ENCODE measurements at places on chromosomes 6 and 20.

DNA sequence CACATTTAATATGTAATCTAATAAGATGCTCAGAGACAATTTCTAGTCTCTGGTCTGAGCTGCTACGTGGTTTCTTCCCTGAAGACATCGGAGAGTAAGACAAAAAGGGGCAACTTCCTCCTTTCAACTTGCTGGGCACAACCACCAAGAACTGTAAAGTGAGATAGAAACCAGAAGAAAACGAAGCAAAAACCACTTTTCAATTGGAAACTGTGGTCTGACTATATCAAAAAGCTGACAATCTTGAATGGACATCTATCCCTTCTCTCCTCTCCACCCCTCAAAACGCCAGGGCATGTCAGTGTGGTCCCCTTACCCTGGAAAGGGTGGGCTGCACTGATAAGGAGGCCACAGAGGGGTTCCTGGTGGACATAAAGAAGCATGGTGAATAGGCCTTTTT, 269.1 kb downstream of the CD83 start:
- DNase-seq, result peak; percentile 38

GRCh38 chr20:59785669-59785959, 147.8 kb downstream of the SYCP2 start:
- no peak for DNase-seq

DNA sequence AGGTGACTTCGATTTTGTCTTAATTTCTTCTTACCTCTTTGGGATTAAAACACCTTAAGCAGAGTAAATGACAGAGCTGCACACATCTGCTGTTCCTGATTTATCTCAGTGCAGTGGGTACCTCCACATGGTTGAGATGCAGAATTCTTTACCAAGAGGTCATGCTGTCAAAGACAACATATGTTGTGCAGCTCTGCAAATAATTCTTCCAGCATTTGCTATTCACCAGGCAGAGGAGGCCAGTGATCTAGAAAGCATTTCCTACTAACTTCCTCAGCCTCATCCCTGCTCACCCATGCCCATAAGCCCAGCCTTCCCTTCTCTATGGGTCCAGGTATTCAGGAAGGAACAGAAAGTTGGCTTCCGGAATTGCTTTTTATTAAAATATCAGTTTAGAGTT, 109.3 kb downstream of the THBS2 start:
- DNase-seq, result peak; percentile 13

DNA sequence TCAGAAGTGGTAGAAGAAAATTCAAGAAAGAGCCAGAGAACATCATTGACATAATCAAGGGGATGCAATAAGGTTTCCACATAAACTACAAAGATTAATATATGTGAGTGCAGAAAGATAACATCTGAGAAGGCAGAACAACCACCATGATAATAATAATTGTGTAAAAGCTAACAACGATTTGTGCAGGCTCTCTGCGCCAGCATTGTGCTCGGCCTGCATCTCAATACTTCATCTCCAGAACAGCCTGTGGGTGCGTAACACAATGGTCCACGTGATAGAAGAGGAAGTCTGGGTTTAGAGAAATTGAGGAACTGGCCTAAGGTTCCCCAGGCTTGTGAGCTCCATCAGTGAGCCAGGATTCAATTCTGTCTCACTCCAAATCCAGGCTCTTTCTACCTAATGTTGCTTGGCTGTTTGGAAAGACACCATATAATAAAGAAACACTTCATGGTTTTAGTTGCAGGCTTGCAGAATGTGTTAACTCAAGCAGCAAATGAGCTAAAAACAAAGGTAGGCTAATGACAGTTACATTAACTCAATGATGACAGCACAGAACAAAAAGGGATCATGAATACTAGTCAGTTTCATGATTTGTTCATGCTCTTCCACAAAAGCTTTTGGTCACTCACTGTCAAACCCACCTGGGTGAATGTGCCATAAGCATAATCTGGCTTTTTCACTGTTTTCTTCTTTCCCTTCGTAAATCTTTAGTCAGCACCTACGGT, 71.2 kb downstream of the LY86 start:
- peak; percentile 86 for DNase-seq

DNA sequence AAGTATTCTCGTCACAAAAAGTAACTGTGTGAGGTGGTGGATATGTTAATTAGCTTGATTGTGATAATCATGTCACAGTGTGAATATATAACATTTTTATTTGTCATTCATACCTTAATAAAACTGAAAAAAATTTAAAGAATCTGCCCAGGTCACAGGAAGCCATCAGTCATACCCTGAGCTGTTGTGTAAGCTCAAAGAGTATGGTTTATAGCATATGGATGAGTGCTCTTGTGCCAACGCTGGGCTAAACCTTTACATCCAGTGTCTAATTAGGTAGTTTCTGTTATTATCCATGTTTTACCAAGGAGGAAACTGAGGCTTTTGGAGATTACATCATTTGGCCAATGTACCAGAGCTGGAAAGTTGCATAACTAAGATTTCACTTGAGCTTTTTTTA, 11.4 kb downstream of the PKIG start:
- no peak for DNase-seq

DNA sequence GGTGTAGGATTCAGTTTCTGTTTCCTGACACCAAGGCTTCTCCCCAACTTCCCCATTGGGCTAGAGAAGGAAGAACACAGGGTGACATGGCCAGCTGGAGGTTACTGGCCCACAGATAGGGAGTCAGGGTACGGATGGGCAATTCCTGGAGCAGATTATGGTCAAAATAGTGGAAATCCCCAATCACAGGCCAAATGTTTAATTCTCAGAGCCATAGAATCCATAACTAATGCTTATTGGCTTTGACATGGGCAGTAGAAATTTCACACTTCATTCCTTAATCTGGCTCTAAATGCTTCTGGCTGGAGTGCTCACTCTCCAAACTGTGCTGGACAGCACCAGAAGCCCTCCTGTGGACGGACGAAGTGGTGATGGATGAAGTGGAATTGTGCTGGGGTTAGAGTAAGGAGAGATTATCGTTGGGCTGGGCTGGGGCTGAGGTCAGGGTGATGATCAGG, 887 bp downstream of the SIGLEC1 start:
- no peak for DNase-seq

- DNase-seq, result no peak
Measured at GRCh38 chr20:50916257-50916656, 15.0 kb downstream of the ADNP start.

DNA sequence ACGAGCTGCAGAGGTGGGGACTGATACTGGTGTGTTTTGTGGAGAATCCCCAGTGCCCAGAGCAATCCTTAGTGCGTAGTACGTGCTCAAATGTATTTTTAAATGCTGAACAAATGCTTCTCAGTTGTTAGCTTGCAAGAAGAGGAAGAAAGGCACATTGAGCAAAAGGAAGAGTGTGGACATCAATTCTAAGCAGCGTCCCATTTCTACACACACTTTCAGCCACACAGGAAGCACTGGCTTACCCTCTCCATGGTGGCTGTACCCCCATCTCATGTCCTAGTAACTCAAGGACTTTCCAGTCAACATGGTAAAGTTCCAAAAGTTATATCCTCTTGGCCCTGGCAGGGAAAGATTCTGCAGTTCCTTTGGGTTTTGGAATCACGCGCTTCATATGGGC, 98.8 kb upstream of the NXT1 start:
- no peak for DNase-seq

- DNase-seq, result no peak
Measured at GRCh38 chr6:164243949-164244348, 829.4 kb downstream of the QKI start.

DNA sequence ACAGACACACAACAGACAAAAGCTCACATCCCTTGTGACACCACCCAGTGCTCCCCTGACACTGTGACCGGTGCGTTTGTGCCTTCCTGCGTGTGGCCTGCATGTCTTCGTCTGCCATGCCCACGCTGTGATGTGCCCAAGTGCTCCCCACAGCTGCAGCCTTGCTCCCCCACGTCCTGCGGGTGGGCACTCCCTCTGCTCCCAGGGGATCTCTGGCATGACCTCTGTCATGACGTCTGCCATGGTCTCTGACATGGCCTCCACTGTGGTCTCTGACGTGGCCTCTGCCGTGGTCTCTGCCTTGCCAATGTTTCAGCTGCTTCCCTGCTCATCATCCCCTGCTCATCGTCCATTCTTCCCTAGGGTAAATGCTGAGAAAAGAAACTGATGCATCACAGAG, 200.9 kb downstream of the DLL1 start:
- DNase-seq, result no peak

- no peak for DNase-seq
Measured at GRCh38 chr6:33808641-33809180, 4.9 kb upstream of the MLN start.

DNA sequence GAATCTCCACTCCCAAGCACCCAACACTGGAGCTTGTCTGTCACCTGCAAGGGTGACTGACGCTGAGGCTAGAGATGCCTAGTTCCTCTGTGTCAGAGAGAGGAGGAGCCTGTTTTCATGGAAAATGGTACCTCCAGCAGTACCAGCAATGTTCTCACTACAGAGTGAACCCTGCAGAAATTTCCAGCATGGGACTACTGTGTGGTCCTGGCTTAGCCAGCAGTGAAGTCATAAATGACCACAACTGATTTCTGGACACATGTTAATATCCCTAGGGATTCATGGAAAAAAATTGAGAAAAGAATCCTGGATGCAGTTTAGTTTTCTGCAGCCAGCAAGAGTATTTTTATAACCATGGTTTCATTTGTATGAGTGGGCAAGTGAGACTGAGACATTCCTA, 468.1 kb downstream of the CD83 start:
- DNase-seq, result no peak

GRCh38 chr6:13395272-13396237, 67.2 kb upstream of the TBC1D7 start:
- DNase-seq, result peak; percentile 80

DNA sequence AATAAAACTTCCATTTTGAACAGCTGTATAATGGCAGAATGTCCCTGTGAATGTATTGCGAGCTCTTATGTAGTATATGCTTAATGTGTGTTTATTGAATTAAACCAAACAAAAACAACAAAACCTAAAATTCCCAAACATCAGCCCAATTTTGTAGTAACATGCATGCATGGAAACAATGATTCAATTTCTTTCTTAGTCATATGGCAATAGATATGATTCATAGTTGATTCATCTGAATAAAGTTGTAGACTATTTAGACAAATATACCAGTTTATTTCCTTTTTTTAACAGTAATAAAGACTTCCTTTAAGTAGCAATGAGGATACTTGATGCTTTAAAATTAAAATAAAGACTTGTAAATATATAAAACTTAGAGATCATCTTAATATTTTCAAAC, 670.6 kb downstream of the CD109 start:
- DNase-seq, result no peak

- DNase-seq, result no peak
Measured at GRCh38 chr6:33082702-33083101, 6.9 kb downstream of the HLA-DPB1 start.

DNA sequence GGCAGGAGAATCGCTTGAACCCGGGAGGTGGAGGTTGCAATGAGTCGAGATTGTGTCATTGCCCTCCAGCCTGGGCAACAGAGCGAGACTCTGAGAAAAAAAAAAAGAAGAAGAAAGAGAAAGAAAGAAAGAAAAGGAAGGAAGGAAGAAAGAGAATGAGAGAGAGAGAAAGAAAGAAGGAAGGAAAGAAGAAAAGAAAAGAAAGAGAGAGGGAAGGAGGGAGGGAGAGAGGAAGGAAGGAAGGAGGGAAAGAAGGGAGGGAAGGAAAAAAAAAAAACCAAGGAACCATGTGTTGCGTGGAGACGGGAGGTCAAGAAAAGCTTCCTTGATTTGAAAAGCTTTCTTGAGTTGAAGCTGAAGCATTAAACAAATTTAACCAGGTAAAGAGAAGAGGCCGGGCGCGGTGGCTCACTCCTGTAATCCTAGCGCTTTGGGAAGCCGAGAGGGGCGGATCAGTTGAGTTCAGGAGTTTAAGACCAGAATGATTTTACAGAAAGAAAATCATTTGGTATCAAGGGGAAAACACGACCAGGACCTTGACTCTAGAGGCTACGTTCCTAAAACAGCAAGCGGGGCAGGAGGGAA, 90.5 kb upstream of the PRSS16 start:
- DNase-seq, result no peak

DNA sequence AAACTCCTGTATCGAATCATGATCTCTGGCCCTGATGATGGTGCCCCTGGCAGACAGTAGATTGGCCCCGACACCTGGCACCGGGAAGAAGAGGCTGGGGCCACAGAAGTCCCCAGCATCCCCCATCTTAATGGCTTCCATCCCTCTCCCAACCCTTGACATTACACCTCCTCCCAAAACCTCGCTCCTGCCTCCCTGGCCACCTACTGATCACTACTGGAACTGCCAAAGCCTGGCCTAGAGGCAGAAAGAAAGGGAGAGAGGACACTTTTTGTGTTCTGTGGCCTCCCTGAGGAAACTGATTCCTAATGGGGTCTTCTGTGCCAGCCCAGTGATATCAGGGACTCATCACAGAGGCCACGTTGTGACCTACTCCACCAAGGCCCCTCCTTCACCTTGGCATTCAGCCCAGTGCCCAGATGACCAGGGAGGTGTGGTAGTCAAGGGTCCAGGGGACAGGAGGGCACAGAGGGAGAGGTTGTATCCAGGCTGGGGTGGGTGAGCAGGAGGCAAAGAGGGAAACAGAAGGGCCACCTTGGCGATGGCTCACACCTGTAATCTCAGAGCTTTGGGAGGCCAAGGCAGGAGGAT, 6.1 kb downstream of the C20orf173 start:
- no peak for DNase-seq

- no peak for DNase-seq
Measured at GRCh38 chr6:158686311-158686710, 36.5 kb downstream of the SYTL3 start.

- peak; percentile 43 for DNase-seq
Measured at GRCh38 chr6:19303383-19303782, 533.8 kb upstream of the ID4 start.

GRCh38 chr20:4109307-4109940, 94.1 kb upstream of the RNF24 start:
- no peak for DNase-seq

- DNase-seq, result no peak
Measured at GRCh38 chr6:73349311-73349710, 4.8 kb downstream of the DPPA5 start.

DNA sequence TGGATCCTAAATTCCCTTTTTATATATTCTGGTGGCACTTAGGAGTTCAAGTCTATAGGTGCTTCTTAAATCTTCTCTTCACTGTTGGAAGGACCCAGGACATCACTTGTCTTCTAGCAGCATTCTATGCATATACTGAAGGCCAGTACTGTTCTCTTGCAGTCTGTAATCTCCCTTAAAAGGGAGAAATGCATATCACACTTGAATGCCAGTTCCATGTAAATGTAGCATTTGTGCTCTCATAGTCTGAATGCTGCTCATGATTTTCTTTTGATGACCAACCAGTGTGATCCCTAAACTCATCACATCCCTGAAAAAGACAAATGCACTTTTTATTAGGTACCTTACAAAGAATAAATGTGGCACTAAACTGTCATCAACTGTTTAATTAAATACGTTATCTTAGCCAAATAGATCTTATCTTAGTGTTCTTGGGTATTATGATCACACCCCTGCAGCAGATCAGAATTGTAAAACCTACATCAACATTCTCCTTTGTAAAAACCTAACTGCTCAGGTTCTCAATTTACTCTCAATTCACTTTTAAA, 176.1 kb downstream of the EPHA7 start:
- DNase-seq, result peak; percentile 19

GRCh38 chr6:71289039-71289801, 609 bp downstream of the OGFRL1 start:
- DNase-seq, result peak; percentile 43

All from pons (tissue), 1 donor.